ENCODE measurements at places on chromosomes 5 and 9. TPM values are rescaled to one million over a fixed set of nuclear protein-coding genes. Genes with fewer than 3 reads are reported as not detected.

GRCh38 chr5:111389390-111390082 is 122.8 kb downstream of the STARD4 start:
- H3K4me3 ChIP-seq, result no peak overlapping the region
- H3K27ac ChIP-seq, result no peak overlapping the region
- H3K27me3 ChIP-seq, result no peaks in the 10 kb centered on the region

DNA sequence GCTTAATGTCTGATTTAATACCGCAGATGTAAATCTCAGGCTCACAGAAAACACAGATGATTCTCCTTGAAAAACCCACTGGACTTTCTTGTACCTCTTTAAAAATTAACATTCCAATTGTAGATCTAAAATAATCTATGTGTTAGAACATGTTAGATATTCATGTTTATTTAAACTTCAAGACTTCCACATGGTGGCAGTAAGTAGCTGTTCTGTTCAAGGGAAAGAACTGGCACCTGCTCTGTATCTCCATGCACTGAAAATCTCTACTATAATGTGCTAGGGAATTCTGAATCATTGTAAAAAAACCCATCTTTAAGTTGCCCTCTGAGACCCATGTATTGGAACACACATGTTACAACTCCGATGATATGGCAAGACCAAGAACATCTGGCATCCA is 366.9 kb downstream of the DMRTA1 start:
- no peak for DNase-seq
- no peaks in the 10 kb centered on the region for H3K27me3 ChIP-seq
- H3K4me1 ChIP-seq, result no peaks in the 10 kb centered on the region
- no peak overlapping the region for H3K27ac ChIP-seq

- H3K4me3 ChIP-seq, result peak overlapping the region; percentile 38
- H3K27ac ChIP-seq, result no peak overlapping the region
- DNase-seq, result no peak
- peaks cover 18% of the 10 kb centered on the region for H3K4me1 ChIP-seq
These were observed 892 bp downstream of the SMIM32 start for GRCh38 chr5:136192015-136192525.

CXXC5 gene
- 27.3 TPM for total RNA-seq

PCDHGA8 gene
- 1.5 TPM for total RNA-seq

Measured in lower lobe of right lung (tissue), 2 donors.